ENCODE measurements at places on chromosomes 2 and 18. TPM values are rescaled to one million over a fixed set of nuclear protein-coding genes. Genes with fewer than 3 reads are reported as not detected.

- DNase-seq = no peak
Observed at GRCh38 chr2:397521-397920, 109.6 kb upstream of the ALKAL2 start.

- DNase-seq = no peak
Observed at GRCh38 chr2:100140582-100140981, 1.8 kb downstream of the AFF3 start.

GRCh38 chr2:4898706-4899105 is 793.5 kb upstream of the SOX11 start:
- DNase-seq = no peak

DNA sequence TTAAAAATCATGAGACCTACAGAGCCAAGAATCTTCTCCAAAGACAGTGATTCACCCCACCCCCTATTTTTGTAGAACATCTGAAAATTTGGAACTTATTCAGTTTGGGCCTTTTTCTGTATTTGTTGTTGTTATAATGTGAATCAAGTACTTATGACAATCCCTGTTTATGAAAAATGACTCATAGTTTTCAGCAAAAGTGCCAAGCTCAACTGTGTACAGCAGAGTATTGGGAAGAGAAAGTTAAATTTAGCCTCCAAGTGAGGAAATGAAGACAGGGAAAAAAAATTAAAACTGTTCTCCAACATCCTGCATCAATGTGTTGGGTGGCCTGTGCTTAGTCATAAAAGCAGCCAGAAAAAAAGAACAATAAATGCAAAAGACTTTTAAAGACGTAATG is 46.2 kb downstream of the LRATD1 start:
- no peak for DNase-seq

GRCh38 chr2:27822049-27822448 is 50.5 kb downstream of the MRPL33 start:
- no peak for DNase-seq

DNA sequence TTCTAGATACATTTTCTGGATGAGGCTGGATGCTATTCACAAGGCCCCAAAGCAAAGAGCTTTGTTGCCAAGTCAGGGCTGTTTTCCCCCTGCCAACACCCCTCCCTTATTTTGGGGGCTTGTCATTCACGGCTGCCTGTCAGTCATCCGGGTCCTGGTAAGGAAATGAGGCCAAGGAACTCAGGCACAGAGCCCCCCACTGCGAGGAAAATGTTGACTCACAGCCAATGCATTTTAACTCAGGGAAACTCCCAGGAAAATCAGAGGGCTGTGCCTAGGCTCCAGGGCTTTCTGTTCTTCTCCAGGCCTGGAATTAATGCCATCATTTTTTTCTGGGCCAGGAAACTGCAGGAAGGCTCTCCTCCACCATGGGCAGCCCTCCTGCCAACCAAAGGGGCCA is 241.1 kb downstream of the SMAD2 start:
- no peak for DNase-seq

DNA sequence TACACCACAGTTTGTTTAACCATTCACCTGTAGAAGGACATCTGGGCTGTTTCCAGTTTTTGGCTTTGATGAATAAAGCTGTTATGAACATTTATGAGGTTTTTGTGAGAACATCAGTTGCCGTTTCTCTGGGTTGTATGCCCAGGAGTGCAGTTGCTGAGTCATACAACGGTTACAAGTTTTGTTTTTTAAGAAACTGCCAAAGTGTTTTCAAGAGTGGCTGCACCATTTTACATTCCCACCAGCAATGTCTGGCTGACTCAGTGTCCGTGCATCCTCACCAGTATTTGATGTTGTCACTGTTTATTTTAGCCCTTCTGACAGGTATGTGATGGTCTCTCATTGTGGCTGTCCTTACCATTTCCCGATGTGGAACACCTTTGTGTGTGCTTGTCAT is 48.0 kb upstream of the GPR17 start:
- DNase-seq = no peak

GRCh38 chr18:76771192-76771799 is 51.1 kb upstream of the ZNF236 start:
- DNase-seq = no peak

DNA sequence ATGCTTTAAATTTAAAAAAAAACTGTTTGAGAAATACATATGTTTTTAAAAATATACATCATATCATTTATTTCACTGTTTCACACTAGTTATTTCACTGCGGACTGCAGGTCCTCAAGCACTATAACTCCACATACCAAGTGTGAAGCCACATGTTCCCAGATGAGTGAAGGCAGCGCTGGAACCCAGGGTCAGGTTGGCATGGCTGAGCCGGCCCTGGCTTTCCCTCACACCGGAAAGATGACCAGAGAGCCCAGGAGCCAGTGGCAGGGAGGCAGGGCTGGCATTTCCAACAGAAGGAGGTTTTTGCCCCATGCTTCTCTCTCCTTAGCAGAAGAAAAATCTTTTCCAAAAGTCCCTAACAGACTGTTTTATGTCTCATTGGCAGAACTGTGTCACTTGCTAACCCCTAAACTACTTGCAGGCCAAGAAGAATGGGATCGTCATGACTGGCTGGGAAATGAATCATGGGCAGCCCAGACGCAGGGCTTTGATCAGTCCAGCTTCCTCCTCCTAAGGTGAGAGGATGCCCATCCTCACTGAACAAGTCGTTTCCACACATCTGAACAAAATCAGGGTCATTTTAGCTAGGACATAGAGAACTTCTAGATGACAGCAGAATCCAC is 287.6 kb upstream of the HNRNPA3 start:
- no peak for DNase-seq

DNA sequence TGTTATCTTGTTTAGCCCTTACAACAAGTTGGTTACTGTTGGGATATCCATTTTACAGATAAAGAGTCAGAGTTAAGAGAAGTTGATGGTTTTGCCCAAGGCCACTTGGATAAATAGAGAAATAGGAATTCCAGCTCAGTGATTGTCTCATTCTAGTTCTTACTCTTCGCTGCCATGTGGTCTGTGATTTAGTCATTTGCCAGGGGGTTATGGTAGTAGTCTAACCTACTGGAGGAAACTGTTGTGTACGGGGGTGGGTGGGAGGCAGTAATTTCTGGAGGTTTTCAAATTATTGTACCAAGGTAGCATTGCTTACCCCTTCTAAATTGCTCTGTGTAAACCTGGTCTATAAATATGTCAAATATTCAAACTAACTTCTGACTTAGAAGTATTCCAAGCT is 110.4 kb downstream of the MAP2 start:
- no peak for DNase-seq

GRCh38 chr2:164568317-164568716 is 53.0 kb downstream of the GRB14 start:
- no peak for DNase-seq

DNA sequence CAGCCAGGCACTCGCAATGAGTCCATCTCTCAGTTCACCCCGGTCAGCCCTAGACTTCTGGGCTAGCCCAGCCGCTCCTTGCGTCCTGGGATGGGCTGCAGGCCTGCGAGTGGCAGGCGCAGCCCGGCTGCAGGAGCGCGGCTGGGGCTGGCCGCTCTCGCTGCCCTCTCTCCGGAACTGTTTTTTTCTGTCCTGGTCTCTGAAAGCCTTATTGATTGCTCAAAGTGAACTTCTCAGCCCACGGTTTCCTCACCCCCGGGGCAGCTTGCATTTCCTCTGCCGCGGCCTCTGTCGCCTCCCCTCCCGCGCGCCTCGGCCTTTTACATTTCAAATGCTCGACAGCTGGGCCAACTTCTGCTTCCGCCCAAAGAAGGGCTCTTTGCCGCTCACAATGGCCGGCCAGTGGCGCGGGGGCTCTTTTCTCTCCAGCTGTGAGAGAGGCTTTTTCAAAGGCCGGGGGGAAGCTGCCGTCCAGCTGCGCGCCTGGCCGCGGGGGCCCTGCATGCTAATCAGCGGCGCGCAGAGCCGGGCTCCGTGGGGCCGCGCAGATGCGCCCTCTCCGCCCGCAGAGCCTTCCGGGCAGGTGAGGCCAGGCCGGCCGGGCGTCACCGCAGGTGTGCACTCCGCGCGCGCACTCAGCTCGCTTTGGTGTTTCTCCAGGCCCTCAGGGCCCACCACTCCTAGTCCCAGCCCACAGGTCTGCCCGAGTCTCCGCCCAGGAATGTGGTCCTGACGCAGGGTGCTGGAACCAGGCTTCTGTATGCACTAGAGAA is 513.8 kb downstream of the RNF144A start:
- no peak for DNase-seq

- DNase-seq = no peak
Observed at GRCh38 chr2:174158003-174158402, 90.3 kb downstream of the OLA1 start.

GRCh38 chr18:4510160-4510559 is 55.1 kb upstream of the DLGAP1 start:
- DNase-seq = no peak

DNA sequence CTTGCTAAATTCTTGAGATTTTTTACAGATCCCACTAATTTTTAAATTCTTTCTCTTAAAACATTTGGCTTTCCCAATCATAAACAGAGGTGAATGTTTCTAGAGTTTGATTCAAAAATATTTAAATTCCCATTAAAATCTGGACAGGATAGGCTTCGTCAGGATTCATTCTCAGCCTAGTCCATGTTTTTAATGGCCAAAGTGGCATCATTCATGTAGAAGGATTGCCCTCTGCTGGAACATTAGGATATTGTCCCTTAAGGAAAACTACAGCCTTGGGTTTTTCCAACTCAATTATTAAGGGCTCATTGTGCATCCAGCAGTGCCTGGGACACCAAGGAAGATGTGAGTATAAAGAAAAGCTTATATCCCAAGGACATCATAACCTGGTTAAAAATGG is 71.7 kb downstream of the TPGS2 start:
- no peak for DNase-seq

DNA sequence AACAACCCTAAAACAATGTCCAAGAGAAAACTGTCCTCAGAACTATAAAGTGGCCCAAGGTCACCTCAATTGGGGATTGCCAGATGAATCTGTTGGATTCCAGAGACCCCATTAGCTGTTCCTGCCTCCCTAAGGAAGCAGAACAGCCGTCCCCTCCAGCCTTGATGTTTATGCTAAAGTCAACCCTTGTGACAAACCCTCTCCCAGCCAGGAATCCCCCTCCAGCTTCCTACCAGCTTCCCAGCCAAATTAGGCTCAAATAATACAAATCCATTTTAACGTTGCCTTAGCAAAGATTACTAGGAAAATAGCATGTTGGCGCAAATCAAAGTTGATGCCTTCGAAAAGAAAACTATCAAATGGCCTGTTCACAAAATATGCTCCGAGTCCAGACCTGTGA is 105.7 kb upstream of the DAPL1 start:
- DNase-seq = no peak

- no peak for DNase-seq
Observed at GRCh38 chr2:236882930-236883329, 202.8 kb upstream of the COPS8 start.

GRCh38 chr18:62828852-62829251 is 113.5 kb downstream of the PHLPP1 start:
- no peak for DNase-seq

DNA sequence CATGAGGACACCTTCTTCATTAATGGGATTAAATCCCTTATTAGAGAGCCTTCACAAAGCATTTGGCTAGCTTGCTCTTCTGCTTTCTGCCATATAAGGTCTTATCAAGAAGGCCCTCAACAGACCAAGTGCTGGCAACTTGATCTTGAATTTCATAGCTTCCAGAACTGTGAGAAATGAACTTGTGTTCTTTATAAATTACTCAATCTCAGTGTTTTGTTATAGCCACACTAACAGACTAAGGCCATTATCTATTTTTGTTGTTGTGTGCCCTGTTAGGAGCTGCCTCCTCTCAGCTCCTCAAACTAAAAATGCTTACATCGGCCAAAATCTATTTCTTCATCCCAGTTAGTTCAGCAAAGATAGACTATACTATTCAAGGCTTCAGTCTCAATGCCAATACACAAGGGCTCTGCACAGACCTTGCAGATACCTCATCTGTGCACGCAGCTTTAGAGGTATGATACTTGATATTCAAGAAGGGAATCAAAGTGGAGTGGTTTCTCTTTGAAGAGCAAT is 182.9 kb downstream of the GPD2 start:
- DNase-seq = no peak

GRCh38 chr2:20446917-20447436 is at the start of gene RHOB:
Gene RHOB, plus strand, starts transcription at chr2:20447074. Its CDS starts 392 bp downstream, at chr2:20447466.
- DNase-seq = peak; percentile 88

- DNase-seq = no peak
Observed at GRCh38 chr18:45539491-45539891, 75.8 kb upstream of the SLC14A2 start.

DNA sequence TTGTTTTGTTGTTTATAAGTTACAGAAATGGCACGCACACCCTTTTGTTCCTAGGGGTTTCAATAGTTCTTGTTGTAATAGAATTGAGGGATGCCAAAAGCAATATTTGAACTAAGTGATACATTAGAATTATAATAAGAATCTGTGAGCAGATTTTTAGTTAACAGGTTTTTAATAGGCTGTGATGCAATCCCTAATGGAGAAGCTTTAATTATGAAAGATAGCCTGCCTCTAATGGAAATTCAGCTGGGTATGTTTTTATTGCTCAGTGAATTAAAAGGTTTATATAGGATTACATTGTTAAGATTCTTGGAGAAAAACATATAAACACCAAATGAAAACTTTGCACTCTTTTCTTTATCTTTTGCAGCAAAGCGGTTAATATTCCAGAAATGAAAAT is 131.1 kb downstream of the PPP1R1C start:
- DNase-seq = no peak

DNA sequence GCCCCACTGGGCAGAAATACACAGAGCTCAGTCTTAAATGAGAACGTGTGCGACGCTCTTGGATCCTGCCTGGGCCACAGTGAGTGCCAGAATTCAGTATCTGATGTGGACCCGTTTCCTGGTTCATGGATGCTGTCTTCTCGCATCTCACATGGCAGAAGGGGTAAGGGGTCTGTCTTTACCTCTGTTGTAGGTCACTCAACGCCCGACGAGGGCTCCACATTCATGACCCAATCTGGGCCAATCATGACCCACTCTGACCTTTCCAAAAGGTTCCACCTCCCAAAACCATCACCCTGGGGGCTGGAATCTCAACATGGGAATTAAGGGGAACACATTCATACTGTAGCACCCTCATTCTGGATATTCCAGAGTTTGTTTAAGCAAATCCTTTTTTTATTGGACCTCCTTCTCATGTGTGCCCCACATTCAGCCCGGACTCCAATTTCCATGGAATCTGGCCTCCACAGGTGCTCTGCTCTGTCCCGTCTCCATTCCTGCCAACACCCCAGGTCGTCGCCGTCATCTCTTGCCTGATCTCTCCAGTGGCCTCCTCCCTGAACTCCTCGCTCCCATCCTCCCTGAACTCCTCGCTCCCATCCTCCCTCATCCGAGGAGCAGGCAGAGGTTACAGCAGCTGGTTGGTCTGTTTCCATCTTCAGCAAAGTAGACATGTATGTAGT is 78.9 kb upstream of the OTOS start:
- DNase-seq = no peak

- no peak for DNase-seq
Observed at GRCh38 chr2:97726261-97727064, 13.1 kb downstream of the ZAP70 start.

- DNase-seq = no peak
Observed at GRCh38 chr18:61893309-61893970, 633 bp upstream of the RNF152 start.

- no peak for DNase-seq
Observed at GRCh38 chr2:236755278-236755840, 185.7 kb downstream of the ACKR3 start.

The LIMS3 gene
- total RNA-seq = 0.73 TPM

The GALNT13 gene
- 0.10 TPM for total RNA-seq

The VAMP5 gene
- total RNA-seq = 34.6 TPM

The COLEC11 gene
- 1.8 TPM for total RNA-seq

The REEP1 gene
- total RNA-seq = 1.0 TPM

The TACR1 gene
- not detected for total RNA-seq

The UBR3 gene
- 31.3 TPM for total RNA-seq

The DSEL gene
- total RNA-seq = 0.72 TPM

The MC5R gene
- not detected for total RNA-seq

The GALNT3 gene
- total RNA-seq = 5.5 TPM

Measured in T-cell (primary cell).